ENCODE measurements at places on chromosomes 7 and 10. TPM values are rescaled to one million over a fixed set of nuclear protein-coding genes. Genes with fewer than 3 reads are reported as not detected.

The NPY4R gene
- 2.9 TPM for total RNA-seq

GRCh38 chr10:89942217-89942616 is 240.8 kb downstream of the KIF20B start:
- peak; percentile 43 for DNase-seq

DNA sequence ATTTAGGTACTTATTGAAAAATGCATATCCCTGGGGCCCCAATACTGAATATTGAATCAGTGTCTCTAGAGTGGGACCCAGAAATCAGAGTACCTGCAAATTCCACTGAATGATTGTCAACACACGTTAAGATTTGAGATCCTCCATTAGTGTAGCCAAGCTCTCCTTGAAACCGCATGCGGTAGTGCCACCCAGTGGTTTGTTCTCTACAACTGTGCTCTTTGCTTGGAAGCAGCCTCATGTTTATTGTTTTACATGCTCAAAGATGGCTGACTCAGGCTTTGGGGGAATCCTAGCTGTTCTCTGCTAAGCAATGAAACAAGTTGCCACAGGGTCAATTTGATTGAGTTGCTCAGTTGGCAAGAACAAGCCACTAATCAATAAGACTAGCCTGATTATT is 340.2 kb upstream of the CELF2 start:
- no peak for DNase-seq

GRCh38 chr7:137996386-137996851 is 5.5 kb downstream of the CREB3L2 start:
- DNase-seq, result peak; percentile 22

The SRRM3 gene
- total RNA-seq, result 0.27 TPM

GRCh38 chr10:103433858-103434257 is 18.3 kb downstream of the CALHM2 start:
- no peak for DNase-seq

GRCh38 chr10:72875250-72876055 is 18.1 kb upstream of the OIT3 start:
- peak; percentile 43 for DNase-seq

The CHAT gene
- not detected for total RNA-seq

The TMEM196 gene
- not detected for total RNA-seq

DNA sequence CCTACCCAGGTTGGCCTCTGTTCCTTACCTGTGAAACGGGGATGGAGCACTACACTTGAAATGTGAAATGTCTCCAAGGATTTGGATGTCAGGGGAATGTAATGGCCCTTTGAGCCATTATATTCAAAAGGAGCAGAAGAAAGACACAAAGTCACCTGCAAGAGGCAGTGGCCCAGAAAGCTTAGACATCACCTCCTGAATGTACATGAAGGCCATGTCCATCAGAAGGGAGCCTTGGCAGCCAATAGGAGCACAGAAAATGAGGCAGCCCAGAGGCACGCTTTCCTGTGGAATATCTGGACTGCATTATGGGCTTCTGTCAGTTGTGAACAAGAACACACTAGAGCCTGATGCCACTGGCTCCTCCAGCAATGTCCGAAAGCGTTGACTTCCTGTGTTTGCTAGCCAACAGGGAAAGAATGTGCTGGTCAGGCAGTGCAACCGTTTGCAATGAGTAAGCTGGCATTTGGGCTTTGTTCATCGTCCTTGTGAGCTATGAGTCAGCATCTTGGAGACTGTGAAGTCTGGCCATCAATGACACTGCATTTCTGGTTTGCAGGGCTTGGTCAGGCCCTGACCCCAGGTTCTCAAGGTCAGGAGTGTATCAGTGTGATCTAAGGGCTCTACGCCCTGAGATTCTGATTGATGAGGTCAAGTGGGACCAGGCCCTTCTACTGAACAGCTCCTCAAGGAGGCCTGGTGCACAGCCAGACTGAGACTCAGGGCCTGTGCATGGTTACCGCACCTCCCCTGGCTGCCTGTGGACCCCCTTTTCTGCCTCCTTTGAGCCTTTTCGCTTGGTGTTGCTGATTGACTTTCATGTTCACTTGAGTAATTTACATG is 222.4 kb downstream of the RPS24 start:
- DNase-seq, result peak; percentile 98

The KNDC1 gene
- not detected for total RNA-seq

GRCh38 chr10:5125315-5126044 is 31.3 kb downstream of the AKR1C3 start:
- no peak for DNase-seq

DNA sequence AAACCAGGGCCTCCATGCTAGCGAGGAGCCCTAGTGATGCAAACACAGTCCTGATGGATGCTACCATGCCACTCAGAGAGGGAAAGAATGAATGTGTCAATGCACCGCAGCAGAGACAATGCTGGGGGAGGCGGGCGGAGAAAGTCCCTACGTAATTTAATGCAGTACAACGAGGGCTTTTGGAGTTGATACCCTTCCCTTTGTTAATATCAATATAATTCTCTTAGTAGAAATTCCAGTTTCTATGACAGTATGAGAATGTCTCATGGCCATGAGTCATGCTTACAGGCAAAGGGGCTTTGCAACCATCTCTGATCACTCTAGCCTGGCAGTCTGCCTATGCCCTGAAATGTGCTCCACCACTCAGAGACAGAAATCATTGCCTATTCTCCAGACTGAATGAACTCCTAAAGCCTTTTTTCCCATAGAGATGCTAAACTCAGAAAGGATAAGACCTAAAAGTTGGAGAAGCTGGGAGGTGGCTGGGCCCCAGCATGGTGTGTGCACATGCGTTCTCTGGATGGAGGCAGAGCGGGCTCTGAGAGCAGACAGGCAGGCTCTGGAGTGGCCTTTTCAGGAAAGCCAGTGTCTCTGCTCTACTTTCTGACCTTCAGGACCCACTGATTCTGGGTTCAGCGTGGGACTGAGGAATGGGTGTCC is 20.3 kb upstream of the GIMAP2 start:
- no peak for DNase-seq

DNA sequence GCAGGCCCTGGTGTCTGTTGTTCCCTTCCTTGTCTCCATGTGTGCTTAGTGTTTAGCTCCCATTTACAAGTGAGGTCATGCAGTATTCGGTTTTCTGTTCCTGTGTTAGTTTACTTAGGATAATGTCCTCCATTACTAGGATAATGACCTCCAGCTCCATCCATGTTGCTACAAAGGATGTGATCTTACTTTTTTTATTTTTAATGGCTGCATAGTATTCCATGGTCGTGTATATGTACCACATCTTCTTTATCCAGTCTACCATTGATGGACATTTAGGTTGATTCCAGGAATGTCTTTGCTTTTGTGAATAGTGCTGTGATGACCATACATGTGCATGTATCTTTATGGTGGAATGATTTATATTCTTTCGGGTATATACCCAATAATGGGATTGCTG is 333.4 kb downstream of the EXOC4 start:
- DNase-seq, result no peak

The INMT gene
- total RNA-seq, result not detected

DNA sequence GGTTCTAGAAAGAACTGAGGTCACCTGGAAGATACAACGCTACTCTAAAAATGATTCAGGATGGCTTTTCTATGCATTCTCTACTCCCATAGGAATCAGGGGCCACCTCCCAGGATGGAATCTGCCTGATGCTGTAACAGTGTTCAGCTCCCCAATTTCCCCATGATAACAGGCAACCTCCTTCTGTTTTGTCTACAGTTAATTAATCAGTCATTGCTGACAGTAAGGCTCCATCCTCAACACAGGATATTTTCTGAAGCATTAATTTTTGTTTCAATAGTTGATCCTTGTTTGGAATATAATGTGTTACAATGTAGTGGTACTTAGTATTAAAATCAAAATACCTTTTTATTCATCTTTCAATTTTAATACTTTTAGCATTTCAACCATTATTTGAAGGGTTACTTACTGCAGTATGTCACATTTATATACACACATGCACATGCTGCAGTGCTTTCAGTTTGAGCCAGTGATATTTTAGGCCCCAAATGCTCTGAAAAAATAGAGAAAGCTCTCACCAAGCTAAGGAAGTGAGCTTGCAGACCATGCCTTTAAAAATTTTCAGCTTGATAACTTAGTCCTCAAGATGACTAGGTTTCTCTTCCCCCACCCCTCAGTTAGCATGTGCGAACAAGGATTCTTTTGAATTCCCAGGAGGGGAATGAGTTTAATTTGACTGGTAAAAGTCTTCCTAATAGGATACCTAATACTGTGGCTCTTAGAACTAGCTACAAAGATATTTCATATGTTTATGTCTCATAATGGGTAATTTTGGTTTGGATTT is 592 bp upstream of the PIK3CG start:
- no peak for DNase-seq

- peak; percentile 85 for DNase-seq
These were observed 13.8 kb upstream of the PPIF start for GRCh38 chr10:79333513-79333912.

DNA sequence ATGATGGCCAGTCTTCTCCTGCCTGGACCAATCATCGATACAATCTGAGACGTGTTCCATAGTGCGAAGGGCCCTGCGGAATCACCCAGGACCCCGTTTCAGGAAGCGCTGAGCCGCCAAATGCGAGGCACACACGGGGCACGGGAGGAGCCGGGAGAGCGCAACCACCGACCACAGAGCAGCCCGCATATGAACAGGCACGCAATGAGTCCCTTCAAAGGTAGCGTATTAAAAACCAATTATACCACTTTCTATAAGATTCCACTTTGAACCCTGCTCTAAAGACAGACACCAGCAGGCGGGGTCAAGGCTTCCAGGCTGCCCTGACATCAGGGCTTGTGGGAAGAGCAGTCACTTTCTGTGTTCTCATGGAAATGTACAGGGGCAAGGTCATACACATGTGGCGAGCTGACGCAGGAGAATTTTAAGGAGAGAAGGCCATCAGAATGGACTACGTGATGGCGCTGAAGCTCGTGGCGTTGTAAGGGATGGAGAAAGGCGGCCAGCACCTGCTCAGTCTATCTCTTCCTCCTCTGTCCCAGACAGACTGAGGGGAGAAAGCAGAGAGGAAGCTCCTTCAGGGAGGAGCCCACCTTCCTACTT is 46.2 kb downstream of the AMZ1 start:
- no peak for DNase-seq

DNA sequence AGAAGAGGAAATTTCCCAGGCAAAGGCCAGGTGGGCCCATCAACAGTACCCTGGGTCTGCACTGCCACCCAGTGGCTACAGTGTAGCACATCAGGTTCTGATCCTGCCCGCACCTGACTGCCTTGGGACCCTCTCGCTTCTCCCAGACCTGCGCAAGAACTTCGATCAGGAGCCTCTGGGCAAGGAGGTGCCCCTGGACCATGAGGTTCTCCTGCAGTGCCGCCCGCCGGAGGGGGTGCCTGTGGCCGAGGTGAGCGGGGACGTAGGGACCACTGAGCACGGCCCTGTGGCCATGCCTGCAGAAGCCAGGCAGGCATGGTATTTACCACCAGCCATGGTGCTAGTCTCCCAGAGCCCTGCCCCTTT is 33.9 kb upstream of the SLC29A3 start:
- DNase-seq, result peak; percentile 26

The NKX2-3 gene
- total RNA-seq, result 0.12 TPM

The AZGP1 gene
- total RNA-seq, result 0.62 TPM

The PNLIPRP2 gene
- total RNA-seq, result not detected

The TSPAN33 gene
- total RNA-seq, result 4.2 TPM

DNA sequence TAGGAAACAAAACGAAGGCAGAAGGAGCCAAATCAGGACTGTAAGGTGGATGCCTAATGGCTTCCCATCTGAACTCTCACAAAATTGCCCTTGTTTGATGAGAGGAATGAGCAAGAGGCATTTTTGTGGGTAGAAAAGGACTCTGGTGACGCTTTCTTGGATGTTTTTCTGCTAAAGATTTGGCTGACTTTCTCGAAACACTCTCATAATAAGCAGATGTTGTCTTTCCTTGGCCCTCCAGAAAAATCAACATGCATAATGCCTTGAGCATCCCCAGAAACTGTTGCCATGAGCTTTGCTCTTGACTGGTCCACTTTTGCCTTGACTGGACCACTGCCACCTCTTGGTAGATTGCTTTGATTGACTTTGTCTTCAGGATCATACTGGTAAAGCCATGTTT is 13.5 kb downstream of the PTPN12 start:
- DNase-seq, result peak; percentile 35

- no peak for DNase-seq
These were observed 247.6 kb downstream of the DNAJB6 start for GRCh38 chr7:157584420-157584819.

DNA sequence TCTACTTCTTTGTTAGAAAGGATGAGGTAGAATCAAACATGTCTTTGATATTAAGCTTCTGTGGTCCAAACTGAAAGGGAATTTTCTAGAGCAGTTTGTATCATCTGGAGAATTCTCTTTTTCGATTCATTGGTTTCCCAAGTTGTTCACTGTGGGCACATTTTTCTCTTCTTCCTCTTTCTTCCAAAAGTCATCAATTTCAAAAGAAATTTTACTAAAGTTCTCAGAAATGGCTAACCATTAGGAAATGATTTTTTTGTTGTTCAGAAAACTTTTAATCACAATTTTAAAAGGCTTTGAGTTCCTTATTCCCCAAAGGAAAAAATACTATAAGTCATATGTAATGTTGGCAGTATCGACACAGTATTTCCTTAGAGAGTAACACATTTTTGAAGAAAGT is 28.3 kb upstream of the CCDC6 start:
- DNase-seq, result no peak

The FAM25A gene
- total RNA-seq, result not detected

- DNase-seq, result peak; percentile 30
These were observed 236.3 kb downstream of the SDK1 start for GRCh38 chr7:3537210-3537875.

DNA sequence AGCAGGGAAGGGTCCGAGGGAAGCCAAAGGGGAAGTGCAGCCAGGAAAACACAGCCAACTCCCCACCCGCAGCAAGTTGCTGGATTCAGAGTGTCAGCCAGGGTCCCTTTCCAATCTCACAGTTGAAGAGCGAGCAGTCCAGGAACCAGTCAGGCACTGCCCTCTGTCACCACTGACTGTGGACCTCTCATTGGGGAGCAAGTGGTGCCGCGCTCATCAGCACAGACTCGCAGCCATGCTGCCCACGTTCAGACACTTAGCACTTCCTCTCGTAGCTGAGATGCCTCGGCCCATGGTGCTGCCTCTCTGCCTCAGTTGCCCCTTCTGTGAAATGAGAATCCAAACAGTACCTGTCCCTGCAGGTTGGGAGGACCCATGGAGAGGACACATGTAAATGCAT is 123.6 kb upstream of the CHST15 start:
- no peak for DNase-seq

The GIMAP1 gene
- 0.07 TPM for total RNA-seq

DNA sequence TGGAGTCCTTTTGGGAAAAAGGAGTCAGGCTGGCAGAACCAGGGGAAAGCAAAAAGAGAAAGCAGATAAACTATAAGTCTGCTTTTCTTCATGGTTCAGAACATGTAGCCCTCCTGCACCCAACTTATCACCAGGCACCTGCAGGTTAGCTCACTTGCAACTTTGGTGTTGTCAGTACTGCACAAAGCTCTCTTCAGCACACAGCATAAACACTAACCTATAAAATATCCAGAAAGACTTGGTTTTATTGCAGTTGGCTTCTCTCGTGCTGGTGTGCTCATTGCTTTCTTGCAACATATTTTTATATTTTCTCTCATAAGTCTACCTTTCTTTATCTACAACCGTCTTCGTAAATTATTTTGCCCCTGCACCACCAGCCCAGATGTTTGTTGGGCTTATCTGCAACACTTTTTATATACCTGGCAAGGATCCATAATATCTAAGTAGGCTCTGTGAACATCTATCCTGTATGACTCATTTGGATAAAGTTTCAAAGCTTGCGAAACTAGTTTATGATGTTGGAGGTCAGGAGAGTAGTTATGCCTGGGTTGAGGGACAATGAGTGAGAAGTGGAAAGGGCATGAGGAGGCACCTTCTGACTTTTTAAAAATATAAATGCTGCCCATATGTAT is 164.6 kb downstream of the ANKRD30A start:
- peak; percentile 0 for DNase-seq

The LIPM gene
- not detected for total RNA-seq

The AKR1B15 gene
- total RNA-seq, result 0.57 TPM

The MMRN2 gene
- not detected for total RNA-seq

- DNase-seq, result no peak
These were observed 104.0 kb downstream of the CPXM2 start for GRCh38 chr10:123787566-123787965.
